Caco-2 (cell line): ENCODE measurements at places on chromosomes 12 and 14. TPM values are rescaled to one million over a fixed set of nuclear protein-coding genes. Genes with fewer than 3 reads are reported as not detected.
A peak's percentile ranks its signal among the peaks of the same experiment; 100 is the strongest.

ACSM4 gene
- not detected in 2 replicates for total RNA-seq

PTGER2 gene
- total RNA-seq: 0.27 and 0.39 TPM in 2 replicates

- no peak overlapping the region for H3K27ac ChIP-seq
- no peaks in the 10 kb centered on the region for H3K4me1 ChIP-seq
- DNase-seq: no peak
- no peaks in the 10 kb centered on the region for H3K27me3 ChIP-seq
- H3K36me3 ChIP-seq: no peaks in the 10 kb centered on the region
Observed at GRCh38 chr12:58481811-58482210, 438.5 kb downstream of the LRIG3 start.

GRCh38 chr12:96193725-96194575 lies at the start of gene ELK3:
Gene ELK3, plus strand, starts transcription at chr12:96194375.
- H3K27ac ChIP-seq: peak within 1 kb of the TSS; percentile 40
- no peak for DNase-seq
- H3K27me3 ChIP-seq: peaks cover 2% of the 10 kb centered on the region; the same call in 1 of the 2 replicates
- no peaks in the 10 kb centered on the region; the same call in 1 of the 2 replicates for H3K4me1 ChIP-seq
- H3K4me3 ChIP-seq: peak within 1 kb of the TSS; percentile 45

DNA sequence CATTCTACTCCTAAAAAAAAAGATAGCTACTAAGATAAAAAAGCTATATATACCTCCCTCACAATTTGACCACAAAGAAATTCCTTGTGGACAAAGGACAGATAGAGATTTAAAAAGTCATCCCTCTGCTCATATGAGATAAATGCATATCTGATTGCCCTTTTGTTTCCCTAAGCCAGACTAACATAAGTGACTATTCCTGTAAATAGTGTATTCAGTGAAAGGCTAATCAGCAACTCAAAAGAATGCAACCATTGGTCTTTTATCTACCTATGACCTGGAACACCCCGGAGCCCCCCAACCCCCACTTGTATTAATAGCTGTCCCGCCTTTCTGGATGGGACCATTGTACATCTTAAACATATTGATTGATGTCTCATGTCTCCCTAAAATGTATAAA lies 6.3 kb upstream of the TMPO start:
- H3K4me1 ChIP-seq: peaks cover 26% of the 10 kb centered on the region
- DNase-seq: peak; percentile 63
- no peak overlapping the region for H3K4me3 ChIP-seq
- H3K27ac ChIP-seq: peak overlapping the region; percentile 74

DNA sequence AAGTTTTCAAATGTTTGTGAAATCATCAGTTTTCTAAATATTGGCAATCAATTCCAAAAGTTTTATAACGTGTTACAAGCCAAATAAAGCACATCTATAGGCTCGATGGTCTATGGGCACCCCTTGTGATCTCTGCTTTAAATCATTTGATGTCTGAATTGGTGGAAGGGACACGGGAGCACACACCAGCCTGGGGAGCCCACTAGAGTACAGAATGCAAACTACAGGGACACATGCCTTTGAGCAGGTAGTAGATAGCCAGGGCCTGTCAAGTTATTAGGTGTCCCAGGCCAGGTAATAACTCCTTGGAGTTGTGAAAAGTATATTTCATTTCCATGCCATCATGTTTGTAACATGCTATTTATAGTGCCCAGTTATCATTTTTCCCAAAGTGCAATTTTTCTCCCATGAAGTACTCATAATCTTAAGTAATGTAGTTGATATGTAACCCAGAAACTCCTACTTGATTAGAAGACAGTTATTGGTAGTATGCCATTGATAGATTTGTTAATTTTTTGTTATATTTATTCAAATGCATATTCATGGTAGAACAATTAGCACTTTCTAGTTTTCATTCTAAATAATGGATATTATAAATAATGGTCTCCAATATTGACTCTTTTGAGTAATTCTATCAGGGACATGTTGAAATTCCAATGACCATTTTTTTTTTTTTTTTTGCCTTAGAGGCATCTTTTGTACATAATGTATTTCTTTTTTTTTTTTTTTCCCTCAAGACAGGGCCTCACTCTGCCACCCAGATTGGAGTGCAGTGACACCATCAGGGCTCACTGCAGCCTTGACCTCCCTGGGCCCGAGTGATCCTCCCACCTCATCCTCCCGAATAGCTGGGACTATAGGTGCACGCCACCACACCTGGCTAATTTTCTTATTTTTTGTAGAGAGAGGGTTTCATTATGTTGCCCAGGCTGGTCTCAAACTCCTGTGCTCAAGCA lies 96.9 kb upstream of the FGD4 start:
- H3K27me3 ChIP-seq: no peaks in the 10 kb centered on the region
- no peak overlapping the region for H3K4me3 ChIP-seq
- H3K27ac ChIP-seq: peak overlapping the region; percentile 29
- DNase-seq: no peak
- H3K4me1 ChIP-seq: 0 out of 2 replicates have a peak, but pooled peaks cover 11% of the 10 kb centered on the region

DNA sequence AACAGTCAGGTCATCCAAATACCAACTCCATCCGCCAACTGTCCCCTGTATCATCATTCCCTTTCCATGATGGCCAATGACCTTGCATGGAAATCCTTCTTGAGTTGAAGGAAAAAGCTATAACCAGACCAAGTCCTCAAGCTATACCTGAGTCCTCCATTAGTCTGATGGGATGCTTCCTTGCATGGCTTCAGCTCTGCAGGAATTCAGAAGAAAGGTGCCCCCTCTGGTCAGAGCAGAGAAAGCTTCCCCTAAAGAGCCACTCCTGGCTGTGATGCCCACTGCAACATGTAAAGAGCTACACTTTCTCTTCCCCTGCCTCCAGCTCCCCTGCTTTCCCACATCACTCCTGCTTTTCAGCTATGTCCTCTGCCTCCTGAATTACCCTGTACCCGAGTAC lies 43.1 kb upstream of the FKBP4 start:
- no peak overlapping the region for H3K4me3 ChIP-seq
- no peak for DNase-seq
- no peaks in the 10 kb centered on the region for H3K36me3 ChIP-seq
- H3K27me3 ChIP-seq: no peaks in the 10 kb centered on the region
- H3K4me1 ChIP-seq: no peaks in the 10 kb centered on the region

DNA sequence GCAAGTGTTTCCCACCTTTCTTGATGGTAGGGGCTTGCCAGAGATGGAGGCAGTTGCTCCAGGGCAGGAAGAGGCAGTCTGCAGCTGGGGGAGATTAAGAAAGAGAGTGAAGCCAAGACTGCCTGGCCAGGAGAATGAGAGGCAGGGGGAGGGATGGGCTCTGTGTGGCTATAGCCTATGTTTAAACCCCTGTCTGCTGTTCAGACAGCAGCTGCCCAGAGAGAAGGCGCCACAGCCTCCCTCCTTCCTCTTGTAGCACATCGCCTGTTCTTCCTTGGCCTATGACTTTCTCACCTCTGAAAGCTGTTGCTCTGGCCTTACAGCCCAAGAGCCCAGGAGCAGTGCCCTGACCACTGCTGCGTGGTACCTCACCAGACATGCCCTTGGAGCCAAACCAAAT lies 61.7 kb downstream of the EMP1 start:
- no peak overlapping the region for H3K4me3 ChIP-seq
- H3K27me3 ChIP-seq: no peaks in the 10 kb centered on the region
- H3K27ac ChIP-seq: no peak overlapping the region
- H3K4me1 ChIP-seq: peaks cover 23% of the 10 kb centered on the region
- DNase-seq: no peak

DNA sequence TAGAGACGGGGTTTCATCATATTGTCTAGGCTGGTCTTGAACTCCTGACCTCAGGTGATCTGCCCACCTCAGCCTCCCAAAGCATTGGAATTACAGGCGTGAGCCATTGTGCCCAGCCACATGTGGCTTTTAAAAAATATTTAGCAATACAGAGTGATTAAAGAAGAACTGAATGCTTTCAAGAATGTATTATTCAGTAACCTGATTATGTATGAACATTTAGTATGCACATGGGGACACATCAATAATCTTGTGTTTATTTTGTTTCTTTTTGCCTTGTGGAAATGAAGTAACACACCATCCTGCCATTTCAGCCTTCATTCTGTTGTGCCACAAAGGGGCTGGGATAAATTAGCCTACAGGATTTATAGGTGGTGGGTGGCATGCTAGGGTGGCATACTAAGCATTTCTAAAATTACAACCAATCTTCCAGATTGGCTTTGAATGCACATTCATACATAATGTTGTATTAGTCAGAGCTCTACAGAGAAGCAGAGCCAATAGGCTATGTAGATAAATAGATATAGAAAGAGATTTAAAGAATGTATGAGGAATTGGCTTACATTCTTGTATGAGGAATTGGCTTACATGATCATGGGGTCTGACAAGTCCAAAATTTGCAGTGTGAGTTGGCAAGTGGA lies 25.5 kb upstream of the TXNRD1 start:
- H3K4me3 ChIP-seq: no peak overlapping the region
- H3K27me3 ChIP-seq: no peaks in the 10 kb centered on the region
- DNase-seq: no peak
- no peak overlapping the region for H3K27ac ChIP-seq

- H3K27ac ChIP-seq: no peak overlapping the region
- DNase-seq: no peak
Observed at GRCh38 chr12:130219929-130220705, 57.9 kb downstream of the FZD10 start.

DNA sequence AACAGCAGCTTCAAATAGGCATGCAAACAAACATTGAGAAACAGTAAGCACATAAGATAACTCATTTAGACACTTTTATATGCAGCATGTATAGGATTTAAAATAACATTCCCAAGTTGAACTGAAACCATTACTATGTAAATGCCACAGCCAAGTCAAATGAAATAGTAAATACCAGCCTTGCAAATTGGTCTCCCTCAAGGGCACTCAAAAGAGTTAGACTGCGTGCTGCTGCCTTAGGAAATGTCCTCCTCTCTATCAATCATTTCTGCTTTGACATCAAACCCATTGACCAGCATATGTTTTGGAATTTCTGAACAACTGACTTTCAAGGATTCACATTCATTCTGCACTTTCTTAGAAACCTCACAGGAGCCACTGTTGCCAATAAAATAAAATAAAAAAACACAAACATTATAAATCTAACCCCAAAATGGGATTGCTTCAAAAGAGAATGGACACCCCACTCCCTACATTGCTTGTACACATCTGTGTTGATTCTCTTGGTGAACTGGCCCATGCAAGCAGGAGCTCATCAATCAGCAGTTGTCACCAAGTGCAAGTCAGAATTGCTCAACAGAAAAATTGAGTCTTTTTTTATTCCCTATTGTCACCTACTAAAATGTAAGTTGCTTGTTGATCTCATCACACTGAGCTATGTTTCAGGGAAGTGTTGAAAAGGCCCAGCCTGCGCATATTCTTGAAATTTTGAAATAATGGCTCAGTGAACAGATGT lies 256.2 kb downstream of the DAD1 start:
- no peak for DNase-seq
- peaks cover 18% of the 10 kb centered on the region; the same call in 1 of the 2 replicates for H3K4me1 ChIP-seq
- no peak overlapping the region for H3K27ac ChIP-seq
- no peaks in the 10 kb centered on the region for H3K36me3 ChIP-seq
- H3K4me3 ChIP-seq: no peak overlapping the region

DNA sequence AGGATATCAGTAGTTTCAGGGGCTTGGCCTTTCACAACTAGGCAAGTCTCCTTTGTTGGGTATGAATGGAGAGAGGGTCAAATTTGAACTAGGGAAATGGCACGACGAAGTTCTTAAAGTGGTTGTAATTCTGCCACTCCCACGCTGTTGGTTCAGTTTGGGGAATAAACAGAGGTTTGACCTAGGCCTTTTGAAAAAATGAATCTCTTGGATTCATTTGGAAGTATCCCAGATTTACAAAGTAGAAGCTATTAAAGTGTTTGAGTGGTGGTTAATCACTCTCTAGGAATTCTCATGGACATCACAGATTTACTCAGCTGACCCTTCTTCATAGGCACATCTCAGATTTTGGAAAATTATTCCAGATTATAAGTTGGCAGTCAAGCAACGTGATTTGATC lies 14.8 kb downstream of the BATF start:
- no peak overlapping the region for H3K27ac ChIP-seq
- H3K36me3 ChIP-seq: no peaks in the 10 kb centered on the region
- H3K27me3 ChIP-seq: no peaks in the 10 kb centered on the region
- H3K4me1 ChIP-seq: peaks cover 13% of the 10 kb centered on the region

GRCh38 chr12:127570793-127571360 lies 696.1 kb upstream of the TMEM132C start:
- no peak overlapping the region for H3K4me3 ChIP-seq
- DNase-seq: no peak
- H3K27me3 ChIP-seq: no peaks in the 10 kb centered on the region
- H3K27ac ChIP-seq: no peak overlapping the region

DNA sequence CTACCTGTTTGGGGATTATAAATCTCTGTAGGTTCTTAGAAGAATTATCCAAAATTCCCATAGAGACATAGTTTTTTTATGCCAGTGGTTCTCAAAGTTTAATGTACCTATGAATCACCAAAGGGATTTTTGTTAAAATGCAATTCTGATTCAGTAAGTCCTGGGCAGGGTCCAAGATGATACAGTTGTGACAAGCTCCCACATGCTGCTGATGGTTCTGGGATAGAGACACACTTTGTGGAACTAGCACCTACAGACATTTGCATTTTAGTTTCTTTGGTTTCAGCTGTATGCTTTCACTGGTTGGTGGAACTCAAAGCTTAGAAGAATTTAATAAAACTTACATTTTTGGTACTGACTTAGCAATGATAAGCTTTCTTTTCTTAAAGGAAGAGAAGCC lies 80.4 kb downstream of the PTCSC3 start:
- no peak for DNase-seq
- no peaks in the 10 kb centered on the region for H3K27me3 ChIP-seq
- H3K4me1 ChIP-seq: peaks cover 8% of the 10 kb centered on the region
- no peak overlapping the region for H3K4me3 ChIP-seq
- no peaks in the 10 kb centered on the region for H3K36me3 ChIP-seq

- H3K27ac ChIP-seq: no peak overlapping the region
- no peak overlapping the region for H3K4me3 ChIP-seq
- no peak for DNase-seq
- H3K4me1 ChIP-seq: no peaks in the 10 kb centered on the region
- no peaks in the 10 kb centered on the region for H3K27me3 ChIP-seq
Observed at GRCh38 chr12:66117242-66117641, 13.3 kb downstream of the LLPH start.

DNA sequence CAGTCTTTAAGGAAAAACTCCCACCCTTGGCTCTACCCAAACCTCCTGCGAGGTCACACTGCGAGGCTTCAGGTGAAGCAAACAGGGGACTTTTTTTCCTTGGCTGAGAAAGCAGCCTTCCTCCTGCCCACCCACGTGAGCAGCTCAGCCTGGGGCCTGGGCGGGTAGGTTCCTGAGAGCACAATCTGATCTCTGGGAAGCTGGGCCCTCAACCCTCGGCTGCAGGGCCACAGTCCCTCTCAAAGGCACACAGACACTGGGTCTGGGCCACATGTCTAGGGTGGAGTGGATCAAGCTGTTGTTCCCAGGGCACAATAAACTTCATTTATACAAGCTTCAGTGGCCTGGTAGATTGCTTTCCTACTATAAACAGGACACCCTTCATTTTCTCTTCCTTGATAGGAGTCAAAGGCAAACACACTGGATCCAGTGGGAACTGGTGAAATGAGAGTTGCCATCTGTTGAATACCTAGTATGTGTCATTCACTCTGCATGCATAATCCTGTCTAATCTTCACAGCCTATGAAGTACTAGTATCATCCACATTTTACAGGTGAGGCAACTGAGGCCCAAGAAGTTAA lies 41.3 kb upstream of the PNMA1 start:
- H3K27me3 ChIP-seq: no peaks in the 10 kb centered on the region
- H3K27ac ChIP-seq: peak overlapping the region; percentile 74
- H3K4me3 ChIP-seq: no peak overlapping the region
- H3K36me3 ChIP-seq: peaks cover 1% of the 10 kb centered on the region; the same call in 1 of the 2 replicates
- peaks cover 59% of the 10 kb centered on the region for H3K4me1 ChIP-seq
- no peak for DNase-seq

GRCh38 chr12:103771466-103771865 lies 69.6 kb downstream of the NT5DC3 start:
- no peak overlapping the region for H3K27ac ChIP-seq
- H3K36me3 ChIP-seq: no peaks in the 10 kb centered on the region
- no peak overlapping the region for H3K4me3 ChIP-seq
- peak; percentile 50 for DNase-seq
- no peaks in the 10 kb centered on the region for H3K27me3 ChIP-seq
